ENCODE measurements at places on chromosomes 11 and 22.

- DNase-seq: no peak
Observed at GRCh38 chr22:24451162-24451561, 23.8 kb downstream of the ADORA2A start.

DNA sequence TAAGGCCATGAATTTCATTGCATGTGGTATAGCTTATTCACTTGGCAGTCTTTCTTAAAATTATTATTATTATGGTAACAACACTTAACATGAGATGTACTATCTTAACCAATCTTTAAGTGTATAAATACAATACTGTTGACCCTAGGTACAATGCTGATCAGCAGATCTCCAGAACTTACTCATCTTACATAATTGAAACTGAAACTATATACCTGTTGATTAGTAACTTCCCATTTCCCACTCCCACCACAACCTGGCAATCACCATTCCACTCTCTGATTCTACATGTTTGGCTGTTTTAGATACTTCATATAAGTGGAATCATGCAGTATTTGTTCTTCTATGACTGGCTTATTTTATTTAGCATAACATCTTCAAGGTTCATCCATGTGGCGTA is 150.2 kb upstream of the POU2AF2 start:
- DNase-seq: no peak

DNA sequence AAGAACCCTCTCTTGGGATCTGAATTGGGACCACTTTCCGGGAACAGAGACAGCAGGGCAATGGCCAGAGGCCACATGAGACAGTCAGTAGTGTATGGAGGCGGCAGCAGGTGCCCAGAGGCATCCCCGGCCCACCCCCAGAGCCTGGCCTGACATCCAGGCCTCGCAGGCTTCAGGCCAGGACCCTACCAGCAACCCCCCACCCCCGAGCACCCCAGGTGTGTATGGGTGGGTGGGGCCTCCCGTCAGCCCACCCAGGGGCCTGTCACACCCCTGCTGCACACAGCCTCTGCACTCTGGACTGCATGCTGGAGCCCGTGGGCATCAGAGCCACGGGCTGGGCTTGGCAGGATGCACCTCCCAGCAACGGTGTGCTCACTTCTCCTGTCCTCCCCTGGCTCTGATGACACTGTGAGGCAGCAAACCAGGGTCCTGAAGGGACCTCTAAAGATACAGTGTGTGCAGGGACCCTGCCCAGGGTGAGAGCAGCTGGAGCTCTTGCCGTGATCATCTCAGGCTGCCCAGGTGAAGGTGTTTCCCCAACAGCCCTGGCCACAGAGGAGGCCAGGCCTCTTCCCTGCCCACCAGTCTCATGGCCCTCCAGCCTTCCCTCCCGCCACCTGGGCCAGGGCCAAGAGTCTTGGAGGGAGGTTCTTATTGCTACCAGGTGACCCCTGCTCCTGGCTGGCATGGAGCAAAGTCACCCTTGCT is 88.8 kb upstream of the SEPTIN5 start:
- DNase-seq: no peak

GRCh38 chr11:66478729-66479393 is 1.4 kb upstream of the DPP3 start:
- no peak for DNase-seq

All from amniotic stem cell (primary cell).